MCF 10A (cell line): ENCODE measurements at places on chromosomes 12 and 14.

DNA sequence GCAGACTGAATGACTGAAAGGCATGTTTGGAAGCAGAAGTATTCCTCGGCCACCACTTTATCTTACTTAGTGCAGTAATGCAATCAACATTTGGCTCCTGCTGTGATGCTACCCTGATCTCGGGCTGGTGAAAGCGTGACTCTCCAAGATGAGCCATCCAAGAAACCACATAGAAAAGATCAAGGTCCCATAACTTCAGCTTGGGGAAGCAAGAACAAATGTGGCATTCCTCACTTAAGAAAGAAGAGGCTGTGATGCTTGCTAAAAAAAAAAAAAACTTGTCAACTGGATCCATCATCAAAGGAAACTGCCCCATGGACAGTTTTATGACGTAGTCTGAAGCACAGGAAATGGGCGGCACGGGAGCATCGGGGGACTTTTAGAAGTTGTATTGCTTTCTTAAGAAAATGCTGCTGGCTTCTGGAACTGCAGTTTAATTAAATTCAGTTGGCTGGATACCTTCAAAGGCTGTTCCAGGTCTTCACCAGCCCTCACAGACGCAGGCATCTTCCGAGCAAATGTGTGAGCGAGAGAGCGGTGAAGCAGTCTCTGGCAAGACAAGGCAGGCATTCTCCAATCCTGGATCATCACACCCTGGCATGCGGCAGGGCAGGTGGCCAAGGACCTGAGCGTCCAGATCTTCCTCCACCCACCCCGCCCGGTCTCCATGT lies 38.2 kb upstream of the MAP1LC3B2 start:
- peak; percentile 56 for DNase-seq

- no peak for DNase-seq
Measured at GRCh38 chr12:3592856-3593625, 102.0 kb downstream of the PRMT8 start.

DNA sequence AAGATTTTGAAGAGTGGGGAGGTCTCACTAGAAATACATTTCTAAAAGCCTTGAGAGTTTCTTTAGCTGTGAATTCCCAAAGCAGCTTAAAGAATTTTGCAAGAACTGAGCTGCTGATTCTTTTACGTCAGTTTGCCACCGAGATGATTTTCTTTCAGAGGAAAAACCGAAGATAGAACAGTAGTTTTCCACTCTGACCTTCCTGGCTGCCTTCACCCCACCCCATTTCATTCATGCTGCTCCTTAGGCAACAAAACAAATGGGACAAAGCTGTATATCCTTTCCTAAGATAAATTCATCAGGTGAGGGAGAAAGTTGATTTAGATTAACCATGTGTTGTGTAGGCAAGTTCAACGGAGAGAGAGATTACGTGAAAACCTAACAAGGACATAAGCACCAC lies 947.0 kb downstream of the GALC start:
- DNase-seq, result no peak

- no peak for DNase-seq
Measured at GRCh38 chr12:108394196-108394595, 55.1 kb upstream of the CMKLR1 start.

DNA sequence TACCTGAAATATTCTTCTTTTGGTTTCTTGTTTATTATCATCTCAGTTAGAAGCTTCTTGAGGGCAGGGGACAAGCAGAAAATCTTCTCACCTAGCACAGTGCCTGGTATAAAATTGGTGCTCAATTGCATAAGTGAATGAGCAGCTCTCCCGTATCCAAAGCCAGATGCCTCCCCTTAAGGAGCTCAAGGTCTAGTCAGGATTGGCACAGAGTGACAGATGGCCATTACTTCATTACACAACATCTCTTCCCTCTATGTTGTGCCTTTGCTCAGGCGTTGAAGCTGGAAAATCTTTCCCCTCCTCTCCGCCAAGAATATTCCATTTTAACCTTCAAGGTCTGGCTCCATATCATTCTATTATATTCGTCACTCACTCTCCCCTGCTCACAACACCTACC lies 3.6 kb downstream of the SLC4A8 start:
- DNase-seq, result no peak

- no peak for DNase-seq
Measured at GRCh38 chr12:117109943-117110635, 10.9 kb upstream of the TESC start.

- no peak for DNase-seq
Measured at GRCh38 chr14:55914771-55915170, 203.4 kb upstream of the PELI2 start.

GRCh38 chr14:78358591-78358990 lies 188.4 kb downstream of the NRXN3 start:
- no peak for DNase-seq

DNA sequence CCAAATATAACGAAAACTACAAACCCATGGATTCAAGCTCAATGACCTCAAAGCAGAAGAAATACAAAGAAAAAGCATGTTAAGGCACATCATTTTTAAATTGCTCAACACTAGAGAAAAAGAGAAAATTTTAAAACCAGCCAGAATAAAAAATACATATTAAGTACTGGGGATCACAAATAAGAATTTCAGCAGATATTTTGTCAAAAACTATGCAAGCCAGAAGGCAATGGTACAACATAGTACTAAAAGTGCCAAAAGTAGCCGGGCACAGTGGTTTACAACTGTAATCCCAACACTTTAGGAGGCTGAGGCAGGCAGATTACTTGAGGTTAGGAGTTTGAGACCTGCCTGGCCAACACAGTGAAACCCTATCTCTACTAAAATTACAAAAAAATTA lies 10.2 kb downstream of the SGPP1 start:
- DNase-seq, result peak; percentile 13

GRCh38 chr12:31023271-31023724 lies 50.4 kb upstream of the DDX11 start:
- no peak for DNase-seq

GRCh38 chr14:99729991-99730875 lies 46.1 kb downstream of the CYP46A1 start:
- DNase-seq, result peak; percentile 34

- DNase-seq, result peak; percentile 44
Measured at GRCh38 chr14:60064491-60065072, 27.1 kb upstream of the PCNX4 start.

GRCh38 chr12:102329883-102330282 lies 132.2 kb upstream of the PMCH start:
- no peak for DNase-seq

DNA sequence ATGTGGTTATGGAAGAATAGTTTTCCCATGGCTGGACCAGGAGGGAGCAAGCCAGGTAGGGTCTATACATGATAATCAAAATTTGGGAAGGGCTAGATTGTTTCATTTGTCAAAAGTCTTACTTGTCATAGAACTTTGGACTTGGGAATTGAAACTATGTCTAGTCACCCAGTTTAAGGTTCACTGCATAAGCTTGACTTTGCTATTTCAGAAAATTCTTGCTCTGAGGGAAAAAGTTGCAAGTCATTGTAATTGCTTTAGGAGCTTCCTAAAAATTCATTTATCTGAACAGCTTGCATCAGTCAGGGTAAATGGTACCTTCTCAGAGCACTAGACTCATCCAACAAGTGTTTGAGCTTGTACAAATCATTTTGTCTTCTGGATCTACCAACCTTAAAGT lies 1194.7 kb downstream of the GALC start:
- no peak for DNase-seq

DNA sequence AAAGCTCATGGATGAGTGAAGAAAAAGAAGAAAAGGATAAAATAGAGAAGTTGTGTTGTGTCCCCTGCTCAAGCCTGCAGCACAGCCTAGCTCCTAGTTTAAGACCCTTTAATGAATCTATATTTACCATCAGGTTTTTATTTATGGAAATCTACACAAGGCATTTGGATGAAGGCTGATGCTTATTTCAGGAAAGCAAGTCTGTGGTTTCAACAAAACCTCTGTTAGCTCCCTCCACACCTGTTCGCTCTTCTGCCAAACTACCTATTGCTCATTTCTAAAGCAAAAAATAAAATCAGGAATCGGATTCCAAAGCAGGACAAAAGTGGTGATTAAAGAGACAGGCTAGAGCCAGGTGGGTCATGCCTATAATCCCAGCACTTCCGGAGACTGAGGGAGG lies 18.9 kb upstream of the MAP3K9 start:
- no peak for DNase-seq

GRCh38 chr12:26266881-26267280 lies 71.5 kb downstream of the SSPN start:
- no peak for DNase-seq

DNA sequence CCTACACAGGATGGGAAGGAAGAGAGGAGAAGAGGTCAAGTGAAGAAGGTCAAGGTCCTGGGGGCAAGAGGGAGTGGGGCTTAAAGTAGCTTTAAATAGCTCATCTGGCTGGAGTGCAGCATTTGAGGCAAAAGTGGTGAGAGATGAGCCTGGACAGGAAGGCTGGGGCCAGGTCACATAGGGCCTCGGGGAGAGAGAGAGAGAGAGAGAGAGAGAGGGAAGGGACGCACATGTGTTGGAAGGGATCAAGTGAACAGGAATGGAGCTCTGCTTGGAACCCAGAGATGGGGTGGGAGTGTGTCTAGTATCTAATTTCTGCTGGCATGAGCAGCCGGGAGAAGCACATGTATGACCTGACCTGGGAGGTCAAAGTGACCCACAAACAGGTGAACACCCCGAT lies 407.5 kb downstream of the MED13L start:
- DNase-seq, result no peak

GRCh38 chr12:95547522-95548055 lies 3.7 kb downstream of the USP44 start:
- no peak for DNase-seq

DNA sequence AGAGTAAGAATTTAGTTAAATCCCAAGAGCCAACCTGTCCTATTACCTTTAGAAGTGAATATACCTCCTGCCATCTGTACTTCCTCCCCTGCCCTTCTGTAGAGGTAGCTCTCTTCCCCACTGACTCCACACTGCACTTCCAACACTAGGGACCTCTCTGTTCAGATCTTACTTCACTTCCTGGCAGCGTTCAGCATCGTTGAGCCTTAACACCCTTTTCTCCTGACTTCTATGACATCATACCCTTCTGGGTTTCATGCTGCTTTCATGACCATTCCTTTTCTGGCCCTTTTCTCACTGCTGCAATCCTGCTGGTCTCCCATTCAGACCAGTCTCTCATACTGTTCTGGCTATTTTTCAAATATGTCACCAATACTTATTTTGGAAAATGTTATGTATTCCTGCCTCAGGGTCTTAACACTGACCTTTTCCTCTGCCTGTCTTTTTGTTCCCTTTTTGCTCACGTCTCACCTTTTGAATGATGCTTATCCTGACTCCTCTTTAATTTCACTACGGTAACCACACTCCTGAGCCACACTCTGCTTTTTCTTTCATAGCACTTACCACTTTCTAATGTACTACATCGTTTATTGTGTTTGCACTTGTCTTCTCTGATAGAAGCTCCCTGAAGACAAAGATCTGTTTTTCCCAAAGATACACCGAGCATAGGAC lies 67.6 kb downstream of the PLEKHA5 start:
- DNase-seq, result no peak

DNA sequence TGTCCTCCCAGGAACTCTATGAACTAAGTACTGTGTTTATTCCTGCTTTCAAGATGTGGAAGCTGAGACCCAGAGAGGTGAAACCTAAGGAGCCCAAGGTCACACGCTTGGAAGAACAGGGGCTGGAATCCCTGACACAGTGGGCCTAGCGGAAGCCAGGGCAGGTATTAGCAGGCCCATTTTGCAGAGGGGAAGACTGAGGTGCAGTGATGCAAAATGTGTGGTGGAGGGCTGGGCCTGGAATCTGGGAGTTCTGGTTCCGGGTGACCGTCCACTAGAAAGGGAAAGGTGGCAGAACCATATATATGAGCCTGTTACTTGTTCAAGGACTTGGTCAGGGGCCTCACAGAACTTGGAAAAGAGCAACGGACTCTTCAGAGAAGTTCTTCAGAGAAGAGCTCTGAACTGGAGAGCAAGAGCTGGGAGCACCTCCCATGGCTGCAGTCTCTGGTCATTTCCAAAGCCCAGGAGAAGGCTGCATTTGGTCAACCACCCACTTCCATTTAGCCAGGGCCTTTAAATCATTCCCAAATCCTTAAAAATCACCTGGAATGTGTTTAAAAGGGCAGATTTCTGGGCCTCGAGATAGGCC lies 119.5 kb downstream of the CHST11 start:
- DNase-seq, result no peak

GRCh38 chr12:17438141-17438540 lies 651.9 kb downstream of the RERGL start:
- no peak for DNase-seq

DNA sequence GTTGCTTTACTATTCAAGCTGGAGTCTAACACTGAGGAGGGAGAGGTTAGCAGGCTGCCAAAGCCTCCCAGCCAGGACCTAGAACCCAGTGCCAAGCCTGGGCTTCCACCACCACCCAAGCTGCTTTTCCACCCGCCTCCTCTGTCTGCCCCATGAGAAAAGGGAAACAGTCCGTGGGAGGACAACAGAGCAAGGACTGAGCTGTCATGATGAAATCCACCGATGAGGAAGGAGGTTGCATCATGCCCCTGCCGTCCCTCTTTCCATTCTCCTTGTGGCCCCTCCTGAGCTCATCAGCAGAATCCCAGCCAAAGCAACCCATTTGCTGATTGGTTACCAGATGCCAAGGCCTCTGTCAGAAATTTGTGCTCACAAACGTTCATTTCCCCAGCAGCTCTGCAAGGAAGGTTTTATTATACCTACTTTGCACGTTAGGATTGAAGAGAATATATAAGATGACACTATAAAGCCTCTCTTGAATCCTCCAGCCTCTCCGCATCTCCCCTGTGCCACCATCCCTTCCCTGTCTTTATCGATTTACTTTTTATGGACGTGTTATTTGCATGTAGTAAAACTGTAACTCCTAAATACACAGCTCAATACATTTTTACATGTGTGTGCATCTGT lies 6.3 kb upstream of the SERPINA1 start:
- peak; percentile 88 for DNase-seq

DNA sequence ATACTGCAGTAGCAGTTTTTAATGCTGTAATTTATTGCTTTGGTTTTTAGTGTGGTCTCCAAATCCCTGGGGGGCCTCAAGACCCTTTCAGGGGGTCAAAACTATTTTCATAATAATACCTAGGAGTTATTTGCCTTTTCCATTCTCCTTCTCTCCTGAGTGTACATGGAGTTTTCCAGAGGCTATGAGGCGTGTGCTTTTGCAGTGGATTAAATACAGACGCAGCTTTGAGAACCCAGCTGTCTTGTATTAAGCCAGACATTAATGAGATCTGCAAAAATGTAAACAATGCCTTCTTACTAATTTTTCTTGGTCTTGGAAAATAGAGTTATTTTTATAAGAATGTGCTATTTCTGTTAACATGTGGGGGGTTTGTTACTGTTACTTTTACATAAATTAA lies 68.6 kb downstream of the SLC25A47 start:
- no peak for DNase-seq

DNA sequence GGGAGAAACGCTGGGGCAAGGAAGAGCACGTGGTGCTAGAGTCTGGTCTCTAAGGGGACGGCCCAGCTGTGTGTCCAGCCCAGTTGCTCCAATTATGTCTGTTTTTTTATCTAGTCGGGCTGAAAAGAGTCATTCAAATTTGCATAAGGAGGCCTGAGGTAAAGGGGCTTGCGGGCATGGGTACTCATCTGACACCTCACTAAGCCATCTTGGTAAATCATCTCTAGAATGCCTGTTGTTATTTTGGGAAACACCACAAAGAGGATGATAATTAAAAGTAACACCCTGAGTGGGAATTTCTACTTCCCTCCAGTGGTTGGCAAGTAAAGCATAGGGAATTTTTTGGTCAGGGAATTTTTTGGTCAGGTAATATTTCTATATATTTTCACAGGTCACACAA lies 196.1 kb upstream of the ALG10B start:
- DNase-seq, result no peak
